ENCODE measurements at places on chromosomes 7 and 10.

DNA sequence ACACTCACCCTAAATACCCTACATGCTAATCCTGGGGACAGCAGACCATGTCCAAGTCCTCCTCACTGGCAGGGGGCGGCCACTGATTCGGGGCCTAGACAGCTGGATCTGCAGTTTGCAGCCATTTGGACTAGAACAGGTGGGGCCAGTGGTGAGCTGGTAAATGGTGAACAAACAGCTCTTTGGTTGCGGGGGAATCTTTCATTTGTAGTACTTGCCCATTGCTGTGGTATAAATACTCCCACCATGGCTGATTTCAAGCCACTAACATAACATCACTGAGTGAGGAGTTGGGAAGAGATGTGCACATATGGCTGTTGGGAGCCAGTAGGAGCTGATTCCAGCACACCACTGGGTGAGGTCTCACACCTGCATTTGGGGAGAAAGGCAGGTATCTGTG lies 13.5 kb downstream of the ZNF503 start:
- no peak for DNase-seq

DNA sequence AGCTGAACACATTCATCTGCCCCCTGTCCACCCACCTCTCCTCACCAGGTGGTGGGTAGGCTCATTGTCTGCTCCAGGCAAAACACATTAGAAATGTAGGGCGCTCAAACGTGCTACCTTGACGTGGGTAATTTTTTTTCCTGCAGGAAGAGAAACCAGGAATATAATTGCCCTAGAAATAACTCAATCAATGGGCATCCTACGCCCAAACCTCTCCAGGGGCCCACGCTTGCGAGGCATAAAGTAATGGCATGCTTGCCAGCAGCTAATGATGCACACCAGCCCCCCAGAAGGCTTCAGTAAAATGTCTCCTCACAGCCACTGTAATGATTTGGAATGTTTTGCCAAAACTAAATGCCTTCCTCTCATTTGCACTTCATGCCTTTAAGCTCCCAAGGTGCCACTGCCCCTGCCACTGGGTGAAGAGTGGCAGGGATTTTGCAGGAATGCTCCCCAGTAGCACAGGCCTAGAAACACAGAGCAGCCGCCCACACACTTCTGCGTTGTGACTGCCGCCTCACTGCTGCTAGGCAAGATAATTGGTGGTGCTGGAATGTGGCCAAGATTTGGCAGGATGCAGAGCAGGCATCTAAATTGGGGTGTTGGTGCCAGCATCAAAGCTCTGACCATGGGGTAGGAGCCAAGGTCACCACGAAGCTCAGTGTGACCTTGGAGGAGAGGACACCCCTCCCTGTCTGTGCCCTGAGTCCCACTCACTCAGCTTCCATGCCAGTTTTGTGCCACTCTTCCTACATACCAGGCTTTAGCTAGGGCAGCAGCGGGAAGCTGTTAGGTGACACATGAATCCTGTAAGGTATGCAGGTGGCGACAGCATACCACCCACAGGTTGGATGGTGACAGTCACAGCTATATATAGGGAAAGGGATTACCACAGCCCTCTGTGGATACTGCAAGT lies 48.7 kb upstream of the PPP1R3C start:
- DNase-seq = no peak

- DNase-seq = no peak
Observed at GRCh38 chr7:21377545-21377944, 50.3 kb upstream of the SP4 start.

GRCh38 chr10:81031774-81032173 lies 494.1 kb downstream of the SH2D4B start:
- no peak for DNase-seq

GRCh38 chr7:49840751-49841405 lies 67.4 kb downstream of the VWC2 start:
- DNase-seq = no peak

- no peak for DNase-seq
Observed at GRCh38 chr10:99782447-99783286, at the start of gene ABCC2. Gene ABCC2, plus strand, starts transcription at chr10:99782640. Its CDS starts 205 bp downstream, at chr10:99782845.

GRCh38 chr7:156943091-156944041 lies 6.1 kb upstream of the NOM1 start:
- DNase-seq = no peak

- no peak for DNase-seq
Observed at GRCh38 chr7:27933671-27934565, 194.0 kb downstream of the TAX1BP1 start.

- DNase-seq = no peak
Observed at GRCh38 chr10:20966426-20966825, 69.3 kb upstream of the NEBL start.

DNA sequence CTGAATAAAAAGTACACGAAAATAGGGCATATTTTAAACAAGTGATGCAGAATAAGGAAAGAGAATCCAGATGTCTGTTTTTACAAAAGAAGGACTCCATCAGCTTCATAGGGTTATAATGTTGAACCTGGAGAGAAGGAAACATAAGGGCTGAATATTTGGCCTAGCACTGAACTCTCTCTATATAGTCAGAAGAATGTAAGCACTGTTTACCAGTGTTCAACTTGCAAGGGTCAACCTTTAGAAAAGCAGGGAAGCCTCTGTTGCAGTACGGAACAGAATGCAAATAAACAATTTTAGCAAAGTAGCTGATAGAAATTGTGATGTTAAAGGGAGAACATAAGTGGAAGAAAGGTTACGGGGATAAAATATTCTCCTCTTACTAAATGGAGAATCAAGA lies 16.2 kb downstream of the CDK6 start:
- no peak for DNase-seq

DNA sequence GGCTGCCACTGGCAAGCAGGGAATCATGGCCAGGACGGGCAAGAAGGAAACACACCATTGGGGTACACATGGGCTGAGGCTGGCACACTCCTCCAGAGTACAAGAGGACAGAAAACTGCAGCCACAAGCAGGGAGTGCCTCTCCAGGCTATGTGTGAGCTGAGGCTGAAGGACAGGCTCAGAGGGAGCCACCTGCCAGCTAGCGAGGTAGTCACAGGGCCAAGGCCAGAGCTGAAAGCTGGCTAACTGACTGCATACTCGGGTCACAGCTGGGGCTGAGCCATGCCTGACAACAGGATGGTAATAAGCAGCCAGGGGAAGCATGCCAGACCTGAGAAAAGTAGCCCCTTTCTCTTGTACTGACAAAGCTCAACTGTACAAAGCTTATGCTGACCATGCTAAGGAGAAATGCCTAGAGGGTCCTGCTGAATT lies 52.0 kb downstream of the KIF5B start:
- DNase-seq = no peak

GRCh38 chr10:121818599-121818998 lies 109.2 kb downstream of the ATE1 start:
- no peak for DNase-seq

DNA sequence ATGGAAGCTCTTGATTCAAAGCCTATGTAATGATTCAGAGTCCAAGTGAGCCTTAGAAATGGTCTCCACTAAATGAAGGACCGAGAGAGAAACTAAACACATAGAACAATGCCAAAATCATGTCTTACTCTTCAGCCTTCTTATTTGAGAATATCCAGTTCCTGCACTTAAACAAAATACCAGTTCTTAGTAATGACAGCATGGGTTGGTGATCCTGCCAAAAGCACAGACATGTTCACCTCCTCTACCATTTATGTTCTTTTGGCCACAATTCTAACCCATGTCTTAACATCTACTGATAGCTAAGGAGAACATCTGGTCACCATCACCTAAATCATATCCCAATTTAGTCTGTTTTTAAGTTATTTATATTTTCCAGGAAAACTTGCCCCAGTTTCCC lies 239.6 kb upstream of the PTN start:
- DNase-seq = no peak

DNA sequence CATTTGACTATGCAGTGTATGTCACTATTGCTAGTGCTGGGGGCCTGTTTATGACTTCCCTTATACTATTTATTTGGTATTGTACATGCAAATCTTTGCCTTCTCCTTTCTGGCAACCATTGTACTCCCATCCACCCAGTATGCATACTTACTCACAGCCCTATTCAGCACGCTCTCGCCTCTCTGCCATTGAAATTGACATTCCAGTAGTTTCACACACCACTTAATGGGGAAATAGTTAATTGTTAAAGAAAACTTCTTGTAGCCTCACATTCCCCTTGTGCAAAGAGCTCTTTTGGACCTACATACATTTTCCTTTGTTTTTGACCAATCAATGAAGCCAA lies 9.9 kb downstream of the CLDN12 start:
- no peak for DNase-seq

- no peak for DNase-seq
Observed at GRCh38 chr10:14372606-14373005, 41.9 kb upstream of the FRMD4A start.

DNA sequence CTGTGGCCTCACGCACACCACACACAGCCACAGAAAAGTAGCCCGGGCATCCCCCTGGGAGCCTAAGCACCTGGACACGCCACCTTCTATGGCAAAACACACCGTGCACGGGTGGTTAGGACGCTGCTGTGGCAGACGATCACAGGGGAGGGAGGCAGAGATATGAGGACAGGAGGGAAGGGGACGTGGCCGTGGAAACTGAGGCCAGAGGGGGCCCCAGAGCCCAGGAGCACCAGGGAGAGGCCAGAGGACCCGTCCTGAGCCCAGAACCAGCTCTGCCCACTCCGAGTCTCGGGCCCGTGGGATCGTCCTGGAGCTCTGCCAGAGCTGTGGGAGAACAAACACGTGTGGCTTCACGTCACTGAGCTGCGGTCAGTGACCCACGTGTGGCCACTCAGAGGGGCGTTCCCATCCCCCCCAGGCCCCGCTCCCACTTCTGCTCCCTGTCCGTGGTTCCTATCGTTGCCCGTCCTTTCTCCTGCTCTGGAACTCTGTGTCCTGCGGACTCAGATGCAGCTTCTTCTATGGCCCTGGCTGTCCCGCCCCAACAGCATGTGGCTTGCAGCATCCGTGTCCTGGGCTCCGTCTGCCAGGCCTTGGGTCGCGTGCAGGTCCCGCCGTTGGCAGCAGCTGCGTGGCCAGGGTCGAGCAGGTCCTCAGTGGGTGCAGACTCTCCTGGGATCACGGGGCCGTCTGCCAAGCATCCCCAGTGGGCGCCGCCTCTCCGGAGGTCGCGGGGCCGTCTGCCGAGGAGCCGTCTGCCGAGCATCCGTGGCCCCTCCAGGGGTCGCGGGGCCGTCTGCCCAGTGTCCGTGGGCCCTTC lies 31.0 kb downstream of the GET4 start:
- DNase-seq = no peak

DNA sequence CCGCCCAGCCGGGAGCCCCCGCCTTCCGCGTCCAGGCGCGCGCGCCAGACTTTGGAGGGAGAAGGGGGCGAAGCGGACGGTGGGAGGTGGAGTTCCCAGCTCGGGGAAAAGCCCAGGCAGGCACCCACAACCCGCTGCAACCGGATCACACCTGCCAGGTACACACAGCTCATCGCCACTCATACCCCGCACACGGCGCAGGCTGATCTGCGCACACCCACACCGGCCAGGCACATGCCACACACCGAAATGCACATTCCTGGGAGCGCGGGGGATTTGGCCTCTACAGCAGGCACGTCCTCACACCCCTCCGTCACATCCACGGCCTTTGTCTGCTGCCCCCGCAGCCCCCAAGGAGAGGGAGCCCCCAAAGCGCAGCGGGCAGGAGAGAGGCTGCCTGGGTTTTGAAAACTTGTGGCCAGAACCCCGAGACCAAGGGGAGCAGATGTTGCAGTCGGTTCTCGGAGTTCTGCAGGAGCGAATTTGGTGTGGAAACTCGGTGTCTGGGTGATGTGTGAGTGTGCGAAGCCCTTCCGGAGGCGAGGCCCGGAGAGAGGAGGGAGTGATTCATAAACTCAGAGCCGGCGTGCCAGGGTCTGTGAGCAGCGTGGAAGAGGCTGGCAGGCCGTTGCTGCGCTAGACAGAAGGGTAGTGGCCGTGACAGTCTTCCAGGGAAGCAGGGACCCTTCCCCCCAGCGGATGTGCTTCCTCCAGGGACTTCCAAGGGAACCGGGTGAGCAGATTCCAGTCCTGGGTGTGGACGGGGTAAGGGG lies 734 bp downstream of the CHST3 start:
- DNase-seq = no peak

DNA sequence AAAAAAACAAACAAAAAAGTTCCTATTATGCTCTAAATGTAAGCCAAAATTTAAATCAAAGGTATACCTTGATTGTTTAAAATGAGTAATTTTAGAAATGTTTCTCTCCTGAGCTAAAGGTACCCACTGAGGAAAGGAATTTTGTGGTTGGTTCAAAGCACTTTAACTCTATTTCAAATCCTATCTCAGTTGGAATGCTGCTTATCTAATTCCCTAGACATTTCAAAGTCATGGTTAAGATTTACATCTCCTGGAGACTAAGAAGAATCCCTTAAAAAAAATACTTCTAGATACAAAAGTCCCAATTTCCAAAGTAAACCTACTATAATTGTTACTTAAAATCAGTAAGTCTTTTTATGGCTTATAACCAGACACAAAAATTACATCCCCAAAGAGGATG lies 830.7 kb downstream of the GRID1 start:
- DNase-seq = no peak

GRCh38 chr10:63071145-63071544 lies 62.0 kb upstream of the NRBF2 start:
- DNase-seq = no peak

DNA sequence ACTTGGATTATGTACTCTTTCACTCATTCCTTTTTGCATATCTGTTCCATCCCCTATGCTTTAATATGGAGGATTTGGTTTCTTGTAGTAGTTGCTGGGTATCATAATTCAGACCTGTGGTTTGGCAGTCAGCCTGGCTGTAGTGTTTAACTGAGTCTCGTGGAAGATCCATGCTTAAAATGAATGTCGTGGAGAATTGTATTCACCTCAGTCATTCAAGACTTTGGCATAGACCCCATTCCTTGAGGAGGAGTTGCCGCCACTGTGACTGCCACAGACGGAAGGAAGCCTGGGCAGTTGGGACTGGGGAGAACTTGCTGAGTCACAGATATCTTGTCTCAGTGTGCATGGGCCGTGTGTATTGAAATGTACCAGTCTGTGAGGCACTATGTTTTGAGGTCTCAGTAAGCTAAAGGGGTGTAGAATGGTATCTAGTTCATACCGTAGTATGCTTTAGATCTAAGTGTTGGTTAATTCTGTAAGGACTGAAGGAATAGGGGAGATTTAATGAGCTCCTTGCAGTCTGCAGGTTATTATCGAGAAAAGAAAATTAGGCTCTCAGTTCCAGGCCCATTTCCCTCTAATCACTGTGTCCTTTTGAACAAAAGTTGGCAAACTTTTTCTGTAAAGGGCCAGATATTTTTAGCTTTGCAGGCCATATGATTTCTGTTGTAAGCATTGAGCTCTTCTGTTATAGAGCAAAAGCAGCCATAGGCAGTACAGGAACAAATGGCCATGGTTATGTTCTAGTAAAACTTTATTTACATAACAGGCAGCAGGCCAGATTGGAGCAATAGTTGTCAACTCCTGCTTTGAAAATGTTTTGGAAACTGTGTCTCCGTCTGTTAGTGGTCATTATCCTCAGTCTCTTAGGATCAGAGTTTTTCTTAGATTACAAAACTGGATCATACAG lies 76.8 kb downstream of the TPST1 start:
- DNase-seq = no peak
